ENCODE measurements at places on chromosomes 1 and 21. TPM values are rescaled to one million over a fixed set of nuclear protein-coding genes. Genes with fewer than 3 reads are reported as not detected.

IQGAP3 gene
- total RNA-seq = 54.3 TPM

- DNase-seq = peak; percentile 28
Measured at GRCh38 chr1:33349081-33349759, 28.3 kb upstream of the A3GALT2 start.

DNALI1 gene
- total RNA-seq = not detected

DNA sequence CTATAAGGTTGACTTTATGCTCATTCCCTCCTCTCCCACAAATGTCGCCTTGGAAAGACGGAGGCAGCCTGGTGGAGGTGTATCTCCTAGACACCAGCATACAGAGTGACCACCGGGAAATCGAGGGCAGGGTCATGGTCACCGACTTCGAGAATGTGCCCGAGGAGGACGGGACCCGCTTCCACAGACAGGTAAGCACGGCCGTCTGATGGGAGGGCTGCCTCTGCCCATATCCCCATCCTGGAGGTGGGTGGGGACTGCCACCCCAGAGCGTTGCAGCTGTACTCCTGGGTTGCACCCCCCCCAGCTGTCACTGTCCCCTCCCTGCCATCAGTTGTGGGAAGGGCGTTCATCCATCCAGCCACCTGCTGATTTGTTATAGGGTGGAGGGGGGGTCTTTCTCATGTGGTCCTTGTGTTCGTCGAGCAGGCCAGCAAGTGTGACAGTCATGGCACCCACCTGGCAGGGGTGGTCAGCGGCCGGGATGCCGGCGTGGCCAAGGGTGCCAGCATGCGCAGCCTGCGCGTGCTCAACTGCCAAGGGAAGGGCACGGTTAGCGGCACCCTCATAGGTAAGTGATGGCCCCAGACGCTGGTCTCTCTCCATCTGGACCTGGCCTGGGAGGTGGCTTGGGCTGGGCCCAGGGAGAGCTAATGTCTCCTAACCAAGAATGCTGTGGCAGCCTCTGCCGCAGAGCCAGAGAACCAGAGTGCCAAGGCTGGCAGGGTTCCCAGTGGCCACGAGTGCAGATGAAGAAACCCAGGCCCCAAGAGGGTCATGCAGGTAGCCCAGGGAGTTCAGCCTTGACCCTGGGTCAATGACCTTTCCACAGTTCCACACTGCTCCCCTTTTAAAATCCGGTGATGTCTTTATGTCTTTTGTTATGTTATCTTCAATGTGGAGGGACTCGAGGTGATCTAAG lies 13.1 kb downstream of the PCSK9 start:
- DNase-seq = no peak

GRCh38 chr1:234989479-234990327 lies 138.9 kb downstream of the TOMM20 start:
- no peak for DNase-seq

GRCh38 chr1:173409613-173410012 lies 67.5 kb upstream of the PRDX6 start:
- peak; percentile 94 for DNase-seq

- no peak for DNase-seq
Measured at GRCh38 chr21:22244516-22244915, 1246.3 kb downstream of the NCAM2 start.

DNA sequence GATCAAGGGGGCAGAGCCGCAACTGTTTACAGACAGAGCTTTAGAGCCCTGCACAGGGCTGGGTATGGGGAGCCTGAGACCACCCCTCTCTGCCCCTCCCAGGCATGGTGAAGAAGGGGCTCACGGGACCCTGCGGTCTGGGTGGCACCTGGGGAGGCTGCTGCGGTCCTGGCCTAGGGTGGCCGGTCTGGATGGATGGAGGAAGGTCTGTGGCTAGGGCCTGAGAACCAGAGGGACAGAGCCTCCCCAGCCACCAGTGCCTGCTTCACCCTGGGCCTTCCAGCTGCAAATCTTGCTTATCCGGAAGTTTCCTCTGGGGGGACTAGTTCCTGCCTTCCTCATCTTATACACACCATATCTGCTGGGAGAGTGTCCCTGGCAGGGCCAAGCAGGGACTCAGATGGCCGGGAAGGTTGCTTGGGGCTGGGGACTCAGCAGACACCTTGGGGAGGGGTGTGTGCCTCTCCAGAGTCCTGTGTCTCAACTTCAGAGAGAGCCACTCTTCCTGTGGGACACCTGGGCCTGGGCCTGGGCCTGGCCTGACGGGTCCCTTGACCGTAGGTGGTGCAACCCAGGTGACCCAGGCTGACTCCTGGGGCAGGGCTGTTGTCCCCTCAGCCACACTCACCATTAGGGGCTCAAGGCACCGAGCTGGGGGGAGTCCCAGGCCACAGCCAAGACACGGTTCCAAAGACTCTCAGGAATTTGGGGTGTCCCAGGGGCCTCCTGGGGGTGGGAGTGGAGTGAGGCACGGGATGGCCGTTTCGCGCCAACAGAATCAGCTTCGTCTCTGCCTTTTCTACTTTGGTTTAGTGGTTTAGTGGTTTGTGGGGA lies 52.0 kb upstream of the ACTRT2 start:
- DNase-seq = no peak

DNA sequence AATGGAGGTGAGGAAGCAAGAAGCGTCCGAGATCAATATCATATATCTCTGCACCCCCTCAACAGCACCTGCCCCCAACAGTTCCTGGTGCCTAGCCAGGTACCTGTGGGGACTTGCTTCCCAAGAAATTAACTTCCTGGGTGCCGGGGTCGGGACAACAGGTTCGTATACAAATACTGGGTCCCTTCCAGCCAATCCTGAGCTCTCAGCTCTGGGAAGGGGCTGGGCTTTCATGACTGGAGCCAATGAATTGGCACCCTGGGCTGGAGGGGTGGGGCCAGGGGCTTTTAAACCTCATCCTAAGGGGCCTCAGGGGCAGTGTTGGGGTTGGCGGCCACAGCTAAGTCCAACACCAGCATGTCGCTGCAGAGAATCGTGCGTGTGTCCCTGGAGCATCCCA lies at the start of gene PADI3:
Gene PADI3, plus strand, starts transcription at position 318 of the 400 bp plus-strand sequence. Its CDS starts 40 bp downstream, at position 358.
- no peak for DNase-seq

- no peak for DNase-seq
Measured at GRCh38 chr1:48760857-48761256, 15.8 kb downstream of the BEND5 start.

- peak; percentile 15 for DNase-seq
Measured at GRCh38 chr1:27179379-27179778, 24.5 kb upstream of the SLC9A1 start.

GPR52 gene
- 3.6 TPM for total RNA-seq

NUDT4B gene
- total RNA-seq = 29.9 TPM

GRCh38 chr1:156857532-156857931 lies 1.4 kb downstream of the INSRR start:
- DNase-seq = no peak

DNA sequence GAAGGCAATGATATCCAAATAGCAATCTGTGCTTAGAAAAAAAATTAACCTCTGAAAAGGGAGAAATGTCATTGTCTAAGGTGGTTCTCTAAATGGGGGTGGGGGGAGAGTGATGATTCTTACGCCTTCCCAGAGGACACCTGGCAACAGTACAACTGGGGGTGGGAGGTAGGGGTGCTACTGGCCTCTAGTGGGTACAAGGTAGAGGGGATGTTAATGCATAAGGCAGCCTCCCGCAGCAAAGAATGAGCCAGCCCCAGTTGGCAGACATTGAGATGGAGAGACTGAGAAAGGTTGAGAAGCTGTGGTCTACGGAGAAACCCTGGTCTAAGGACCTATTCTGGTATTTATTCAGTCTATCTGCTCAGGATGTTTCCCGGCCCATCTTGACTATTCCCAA lies 472.2 kb upstream of the RUNX1 start:
- no peak for DNase-seq

GRCh38 chr1:11790880-11791715 lies 14.7 kb downstream of the MTHFR start:
- DNase-seq = peak; percentile 91

GRCh38 chr1:21804536-21804935 lies 7.5 kb upstream of the LDLRAD2 start:
- DNase-seq = no peak

GRCh38 chr21:44800103-44800502 lies 1.5 kb downstream of the UBE2G2 start:
- peak; percentile 75 for DNase-seq

DNA sequence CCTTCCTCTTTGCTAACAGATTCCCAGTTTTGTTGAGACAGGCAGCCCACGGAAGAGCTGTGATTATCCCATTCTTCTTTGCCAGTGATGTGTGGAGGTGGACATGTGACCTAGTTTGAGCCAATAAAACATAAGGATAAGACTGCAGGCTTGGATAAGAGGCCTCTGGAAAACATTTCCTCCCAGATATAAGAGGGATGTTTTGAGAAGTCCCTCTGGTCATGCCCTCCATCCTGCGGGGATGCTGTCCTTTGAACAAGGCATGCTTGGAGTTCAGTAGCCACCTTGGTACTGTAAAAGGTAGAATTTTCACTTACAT lies 155.7 kb downstream of the TM2D1 start:
- no peak for DNase-seq

DNA sequence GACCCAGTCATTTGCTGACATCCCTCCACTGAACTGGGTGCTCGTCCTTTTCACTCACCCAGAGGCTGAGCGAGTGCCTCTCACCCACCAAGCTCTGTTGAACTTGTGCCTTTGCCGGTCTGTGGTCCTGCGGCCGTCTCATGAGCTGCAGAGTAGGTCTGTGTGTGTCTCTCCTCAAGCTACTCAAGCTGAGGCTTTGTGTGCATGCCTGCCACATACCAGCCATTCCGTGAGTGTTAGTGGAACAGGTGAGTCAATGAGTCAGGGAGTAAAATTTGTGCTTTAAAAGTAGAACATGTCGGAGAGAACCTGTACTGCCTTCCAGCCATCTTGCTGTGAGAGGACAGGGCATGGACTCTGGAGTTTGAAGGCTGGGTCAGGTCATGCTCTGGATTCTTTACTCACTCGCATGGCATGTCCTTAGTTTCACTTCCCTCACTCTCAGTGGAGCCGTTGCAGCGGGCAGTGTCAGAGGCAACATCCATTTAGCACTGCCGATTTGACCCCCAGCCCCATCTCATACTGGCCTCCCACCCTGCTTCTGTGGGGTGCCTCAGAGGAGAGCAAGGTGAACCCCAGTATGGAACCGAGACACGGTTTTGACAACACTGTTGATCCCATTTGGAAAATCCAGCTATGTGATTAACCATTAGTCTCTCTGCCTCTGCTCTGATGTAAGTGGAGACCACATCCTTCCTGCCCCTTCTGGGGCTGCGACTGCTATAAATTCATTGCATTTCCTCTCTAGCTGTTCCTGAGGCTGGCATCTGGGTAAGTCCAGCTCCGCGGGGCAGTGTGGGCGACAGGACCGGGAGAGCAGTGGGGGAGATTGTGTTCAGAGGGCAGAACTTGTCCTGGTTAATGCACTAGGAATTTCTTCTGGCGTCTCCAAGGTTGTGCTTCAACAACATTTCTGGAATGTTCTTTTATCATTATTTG lies at the start of gene NLRP3:
Gene NLRP3, plus strand, starts transcription at position 751 of the 939 bp plus-strand sequence. CDS start 2,628 bp downstream, outside the sequence.
- DNase-seq = peak; percentile 73

DNA sequence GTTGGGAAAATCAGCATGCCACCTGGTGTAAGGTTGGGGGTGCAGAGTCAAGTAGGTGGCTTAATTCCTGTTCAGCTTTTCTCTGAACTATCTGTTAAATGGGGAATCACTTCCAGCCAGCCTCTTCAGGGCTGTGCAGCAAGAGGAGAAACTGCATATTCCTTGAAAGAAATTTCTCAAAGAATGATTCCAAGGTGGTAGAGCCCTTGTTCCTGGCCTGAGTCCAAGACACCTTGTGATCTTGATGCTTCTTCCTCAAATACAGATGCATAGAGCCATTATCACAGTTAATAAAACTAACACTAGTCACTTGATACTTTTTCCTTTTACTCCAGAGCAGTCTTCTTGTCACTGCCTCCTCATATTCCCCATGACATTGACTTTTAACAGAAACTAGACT lies 5.2 kb downstream of the TXLNA start:
- DNase-seq = no peak

DNA sequence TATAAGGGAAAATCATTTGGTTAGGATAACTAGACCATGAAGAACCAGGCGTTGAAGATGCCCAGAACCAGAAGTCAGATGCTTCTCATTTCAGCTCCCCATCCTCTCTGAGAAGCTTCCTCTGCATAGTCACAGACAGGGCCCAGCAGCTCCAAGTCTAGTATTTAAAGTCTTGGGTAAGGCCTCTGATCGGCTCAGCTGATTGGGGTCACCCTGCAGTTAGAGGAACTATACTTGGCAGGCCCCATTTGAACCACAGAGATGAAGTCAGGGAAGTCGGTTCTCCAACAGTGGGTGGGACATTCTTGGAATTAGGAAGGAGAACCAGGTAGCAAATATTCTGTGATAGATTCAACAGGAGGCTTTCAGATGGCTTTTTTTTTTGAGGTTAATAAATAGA lies 48.3 kb downstream of the SLC22A15 start:
- no peak for DNase-seq

DONSON gene
- total RNA-seq = 29.2 TPM

GRCh38 chr1:245099401-245099800 lies 55.4 kb upstream of the KIF26B start:
- no peak for DNase-seq

PRRX1 gene
- total RNA-seq = not detected

DNA sequence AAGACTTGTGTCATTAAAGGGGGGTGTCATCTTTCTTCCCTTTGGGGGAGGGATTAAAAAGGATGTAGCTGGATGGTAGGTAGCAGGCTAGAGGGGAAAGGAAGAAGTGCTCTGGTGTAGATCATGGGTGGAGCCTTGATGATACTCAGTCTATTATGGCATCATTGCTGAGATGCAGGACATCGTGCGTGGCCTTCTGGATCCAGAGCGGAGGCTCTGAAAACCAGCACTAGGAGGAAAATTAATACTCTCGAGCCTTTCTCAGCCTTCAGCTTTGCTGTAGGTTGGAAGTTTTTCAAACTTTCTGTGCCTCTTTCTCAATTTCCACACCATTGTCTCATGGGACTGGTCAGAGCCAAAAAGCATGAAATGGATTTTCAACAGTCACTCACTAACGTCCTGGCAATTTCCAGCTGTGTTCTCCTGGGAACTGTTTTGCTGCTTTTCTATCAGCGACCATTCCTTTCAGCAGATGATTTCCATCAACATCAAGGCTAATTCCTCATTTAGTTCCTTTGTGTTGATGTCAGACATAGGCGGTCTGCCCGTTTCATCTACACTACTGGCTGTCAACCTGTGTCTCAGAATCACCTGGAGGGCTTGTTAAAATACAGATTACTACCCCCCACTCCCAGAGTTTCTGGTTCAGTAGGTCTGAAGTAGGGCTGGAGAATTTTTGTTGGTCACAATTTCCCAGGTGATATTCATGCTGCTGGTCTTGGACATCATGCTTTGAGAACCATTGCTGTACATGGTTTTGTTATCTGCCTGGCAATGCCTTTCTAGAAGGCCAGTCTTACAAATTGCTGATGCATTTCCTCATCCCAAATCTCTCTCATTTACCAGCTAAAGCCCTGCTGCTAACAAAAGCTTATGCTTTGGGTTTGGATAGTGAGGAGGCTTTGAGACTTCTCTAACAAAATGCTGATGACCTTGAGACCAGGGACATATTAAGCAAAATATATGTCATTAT lies 7.7 kb downstream of the CACNA1E start:
- no peak for DNase-seq

CD101 gene
- 0.36 TPM for total RNA-seq

DNA sequence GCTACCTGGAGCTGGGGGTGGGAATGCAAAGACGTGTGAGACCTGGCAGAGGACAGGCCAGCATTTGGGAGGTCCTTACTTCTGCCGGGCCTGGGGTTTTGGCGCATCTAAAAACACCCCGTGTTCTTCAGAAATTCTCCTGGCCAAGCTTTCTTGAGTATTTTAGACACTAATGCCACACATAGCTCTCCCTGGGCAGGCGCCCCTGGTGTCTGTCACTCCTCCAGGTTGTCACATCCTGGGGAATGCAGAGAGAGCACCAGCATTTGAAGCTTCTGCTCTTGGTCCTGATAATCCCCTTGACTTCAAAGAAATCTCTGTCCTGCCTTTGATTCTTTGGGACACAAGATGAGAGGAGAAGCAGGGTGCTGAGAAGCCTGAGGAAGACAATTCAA lies 6.0 kb downstream of the CAPN9 start:
- DNase-seq = no peak
